D721Med (cell line): ENCODE measurements at places on chromosomes 16 and 17.

DNA sequence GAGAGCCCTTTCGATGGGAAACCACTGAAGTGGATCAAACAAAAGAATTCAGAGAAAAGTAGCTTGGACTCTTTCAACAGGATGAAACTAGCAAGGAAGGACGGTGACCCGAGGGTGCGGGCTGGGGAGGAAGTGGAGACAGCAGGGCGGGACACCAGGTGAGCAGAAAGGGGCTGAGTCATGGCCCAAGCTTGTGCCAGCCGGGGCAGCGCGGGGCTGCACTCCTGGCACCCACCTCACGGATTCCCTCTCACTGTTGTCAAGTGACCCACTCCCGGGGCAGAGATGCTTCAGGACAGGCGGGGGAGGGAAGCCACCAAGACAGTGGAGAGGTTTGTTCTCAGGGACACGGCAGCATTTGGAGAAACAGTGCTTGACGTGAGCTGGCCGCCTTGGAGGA lies 10.7 kb upstream of the RNF222 start:
- DNase-seq, result no peak

GRCh38 chr16:85026703-85027102 lies 892 bp upstream of the KIAA0513 start:
- DNase-seq, result no peak

DNA sequence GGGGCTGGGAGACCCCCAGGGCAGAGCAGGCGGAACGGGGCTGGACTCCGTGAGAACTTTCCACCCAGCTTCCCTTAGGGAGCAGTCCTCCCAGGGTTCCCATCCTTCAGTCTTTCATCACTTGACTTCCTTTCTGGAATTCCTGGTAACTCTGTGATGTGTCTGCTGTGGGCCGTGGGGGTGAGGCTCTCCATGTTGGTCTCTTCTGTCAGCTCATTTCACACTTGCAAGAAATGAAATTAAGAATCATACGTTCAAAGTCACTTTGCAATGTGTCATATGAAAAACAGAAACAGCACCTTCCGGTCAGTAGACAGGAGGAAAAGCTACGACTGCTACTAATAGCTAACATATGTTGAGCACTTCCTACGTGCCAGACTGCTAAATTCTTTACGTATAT lies 5.4 kb upstream of the BBS2 start:
- no peak for DNase-seq

- no peak for DNase-seq
Observed at GRCh38 chr17:49575679-49576087, at the start of gene NXPH3. TSS of gene NXPH3 (plus strand) at chr17:49575871. CDS start at chr17:49576220, 349 bp downstream.

- DNase-seq, result no peak
Observed at GRCh38 chr17:78706271-78706915, 75.7 kb downstream of the CYTH1 start.

- DNase-seq, result no peak
Observed at GRCh38 chr16:1466968-1467521, 7.8 kb downstream of the CLCN7 start.

DNA sequence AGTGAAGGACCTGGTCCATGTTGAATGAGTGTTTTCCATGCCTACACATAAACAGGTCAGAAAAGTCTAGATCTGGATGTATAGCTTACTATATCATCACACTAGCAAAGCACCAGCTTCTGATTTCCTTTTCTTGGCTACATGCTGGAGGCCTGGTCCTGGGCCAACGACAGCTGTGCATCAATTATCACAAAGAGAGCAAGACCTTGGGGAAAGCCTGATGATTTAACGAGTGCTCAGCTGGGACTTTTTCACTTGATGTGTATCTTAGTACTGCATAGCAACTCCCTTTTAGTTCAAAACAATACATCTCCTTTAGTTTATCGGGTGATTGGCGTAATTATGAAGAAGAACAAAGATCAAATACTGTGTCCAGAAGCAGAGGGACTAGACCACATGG lies 358.2 kb downstream of the KIF2B start:
- no peak for DNase-seq

DNA sequence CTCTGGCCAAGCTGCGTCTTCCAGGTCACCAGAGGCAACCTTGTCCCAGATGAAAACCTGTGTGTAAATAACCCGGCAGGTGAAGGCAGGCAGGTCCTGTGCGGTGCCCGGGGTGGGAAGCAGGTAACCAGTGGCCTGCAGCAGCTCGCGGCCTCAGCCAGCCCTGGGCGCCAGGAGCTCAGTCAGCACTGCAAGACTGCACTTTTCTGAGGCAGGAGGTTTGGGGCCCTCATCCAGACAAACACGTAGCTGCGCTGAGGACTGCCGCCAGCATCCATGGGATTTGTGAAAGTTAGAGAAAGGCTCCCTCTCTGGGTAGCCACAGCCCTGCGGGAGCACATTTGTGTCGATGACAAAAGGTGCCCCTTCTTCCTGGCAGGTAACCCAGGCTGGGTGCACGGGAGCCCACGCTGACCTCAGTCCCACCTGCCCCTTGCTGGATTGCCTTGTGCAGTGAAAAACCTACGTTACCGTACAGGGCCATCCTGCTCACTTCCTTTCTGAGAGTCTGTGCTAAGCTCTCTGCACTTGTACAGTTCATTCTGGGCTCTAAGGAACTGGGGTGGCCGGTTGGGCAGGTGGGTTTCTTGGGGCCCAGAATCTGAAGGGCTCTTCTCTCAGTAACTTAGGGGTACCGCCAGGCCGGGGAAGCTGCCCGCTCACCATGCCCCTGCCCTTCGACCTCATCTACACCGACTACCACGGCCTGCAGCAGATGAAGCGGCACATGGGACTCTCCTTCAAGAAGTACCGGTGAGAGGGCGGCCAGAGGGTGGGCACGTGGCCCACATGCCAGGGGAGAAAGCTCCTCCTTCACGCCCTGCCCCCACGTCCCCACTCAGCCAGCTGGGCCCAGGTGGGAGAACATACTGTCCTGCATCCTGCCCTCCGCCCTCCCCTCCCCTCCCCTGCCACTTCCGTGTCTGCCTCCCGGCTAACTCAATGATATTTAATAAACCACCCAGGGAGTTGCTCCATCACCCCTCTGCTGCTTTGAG lies 56.4 kb downstream of the MGAT5B start:
- DNase-seq, result no peak

- no peak for DNase-seq
Observed at GRCh38 chr16:85712801-85713200, 24.0 kb upstream of the GINS2 start.

- no peak for DNase-seq
Observed at GRCh38 chr17:76545918-76546555, 6.2 kb downstream of the PRCD start.

DNA sequence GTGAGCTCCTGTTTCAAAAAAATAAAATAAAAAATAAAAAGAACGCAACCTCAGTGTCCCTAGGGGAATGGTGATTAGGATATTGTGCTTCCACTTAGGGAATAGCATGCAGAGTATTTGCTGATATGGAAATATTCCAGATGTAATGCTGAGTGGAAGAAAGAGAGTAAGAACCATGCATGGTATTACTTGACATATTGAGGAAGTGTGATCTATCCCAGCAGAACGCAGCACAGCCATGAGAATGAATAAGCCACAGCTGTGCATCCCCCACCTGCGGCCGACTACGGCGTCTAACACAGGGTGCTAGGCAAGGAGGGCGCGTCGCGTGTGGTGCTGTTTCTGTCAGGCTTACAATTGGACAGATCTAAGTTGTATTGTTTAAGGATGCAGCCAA lies 49.5 kb downstream of the FOXK2 start:
- no peak for DNase-seq

DNA sequence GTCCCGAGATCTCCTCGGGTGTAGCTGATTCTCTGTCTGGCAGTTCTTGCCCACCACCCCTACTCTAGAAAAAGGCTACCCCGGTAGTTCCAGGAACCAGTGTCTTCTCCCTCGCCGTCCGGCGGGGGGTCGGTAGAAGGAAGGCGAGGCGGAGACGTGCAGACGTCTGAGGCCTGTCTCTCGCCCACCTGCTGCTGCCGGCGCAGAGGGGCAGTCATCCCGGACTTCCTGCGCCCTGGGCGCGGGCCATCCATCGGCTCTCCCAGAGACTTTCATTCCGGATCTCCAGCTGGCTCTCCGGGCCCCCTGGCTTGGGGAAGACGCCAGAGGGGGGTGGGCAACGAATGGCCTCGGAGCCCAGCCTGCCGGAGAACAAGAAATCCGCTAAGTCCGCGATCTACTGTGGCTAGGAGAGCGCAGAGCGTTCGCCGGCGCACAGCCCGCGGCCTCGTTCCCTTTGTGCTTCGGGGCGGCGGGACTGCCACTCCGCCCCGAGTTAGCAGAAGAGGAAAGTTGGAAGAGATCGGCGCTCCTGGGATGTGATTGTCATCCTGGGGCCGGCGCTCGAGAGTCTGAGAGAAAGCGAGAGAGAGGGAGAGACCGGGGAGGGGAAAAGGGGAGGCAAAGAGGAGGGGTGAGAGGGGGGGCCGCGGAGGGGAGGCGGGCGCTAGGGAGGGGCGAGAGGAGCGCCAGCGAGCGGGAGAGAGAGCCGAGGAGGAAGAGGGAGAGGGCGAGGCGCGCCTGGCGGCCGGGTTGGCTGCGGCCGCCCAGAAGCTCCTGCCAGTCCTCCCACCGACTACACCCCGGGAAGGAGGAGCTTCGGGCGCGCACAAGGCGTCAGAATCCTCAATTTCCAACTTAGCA lies at the start of gene IRX5:
IRX5 (plus strand) TSS at position 861 of the 864 bp plus-strand sequence. CDS start 334 bp downstream, outside the sequence.
- DNase-seq, result no peak

- DNase-seq, result no peak
Observed at GRCh38 chr16:89473791-89474414, 16.5 kb downstream of the ANKRD11 start.

DNA sequence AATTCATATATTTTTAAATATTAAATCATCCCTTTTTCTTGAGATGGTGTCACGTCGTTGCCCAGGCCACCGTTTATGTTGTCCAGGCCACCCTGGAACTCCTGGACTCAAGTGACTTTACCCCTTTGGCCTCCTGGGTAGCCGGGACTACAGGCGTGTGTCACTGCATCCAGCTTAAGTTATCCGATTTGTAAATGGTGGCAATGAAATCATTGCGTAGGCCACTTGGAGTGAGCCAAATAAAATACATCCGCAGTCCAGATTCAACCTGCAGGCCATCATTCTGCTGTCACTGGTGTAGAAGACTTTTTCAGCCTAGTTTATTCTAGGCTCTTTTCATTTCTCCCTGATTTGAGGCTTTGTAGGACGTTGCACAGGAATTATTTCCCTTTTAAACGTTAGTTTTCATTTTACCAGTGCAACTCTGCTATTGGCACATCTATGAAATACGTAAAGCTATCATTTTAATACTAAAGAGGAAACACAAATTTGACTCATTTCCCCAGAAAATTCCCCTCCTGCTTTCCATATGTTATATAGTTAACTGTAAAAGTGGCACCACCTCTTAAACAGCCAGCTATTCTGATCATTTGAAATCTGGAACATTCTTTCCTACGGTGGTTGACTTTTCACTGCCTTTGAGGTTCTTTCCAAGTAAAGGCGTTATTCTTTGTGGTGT lies 449.8 kb downstream of the MAF start:
- no peak for DNase-seq

DNA sequence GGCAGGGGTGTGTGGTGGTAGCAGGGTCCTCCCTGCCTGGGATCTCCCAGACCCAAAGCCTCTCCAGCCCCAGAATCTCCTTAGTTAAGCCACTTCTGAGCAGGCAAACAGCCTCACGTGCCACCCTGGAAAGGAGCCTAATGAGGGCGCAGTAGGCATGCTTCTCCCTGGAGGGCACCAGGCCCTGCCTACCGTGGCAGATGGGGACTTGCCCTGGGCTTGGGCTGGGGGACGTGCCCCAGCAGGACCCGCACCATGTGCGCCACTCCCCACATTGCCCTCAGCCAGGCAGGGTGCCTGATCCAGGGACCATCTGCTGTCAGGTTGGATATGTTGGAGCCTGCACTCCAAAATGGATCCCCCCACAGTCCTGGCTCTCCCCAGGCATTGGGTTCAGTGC lies 14.2 kb downstream of the FAM83G start:
- no peak for DNase-seq

DNA sequence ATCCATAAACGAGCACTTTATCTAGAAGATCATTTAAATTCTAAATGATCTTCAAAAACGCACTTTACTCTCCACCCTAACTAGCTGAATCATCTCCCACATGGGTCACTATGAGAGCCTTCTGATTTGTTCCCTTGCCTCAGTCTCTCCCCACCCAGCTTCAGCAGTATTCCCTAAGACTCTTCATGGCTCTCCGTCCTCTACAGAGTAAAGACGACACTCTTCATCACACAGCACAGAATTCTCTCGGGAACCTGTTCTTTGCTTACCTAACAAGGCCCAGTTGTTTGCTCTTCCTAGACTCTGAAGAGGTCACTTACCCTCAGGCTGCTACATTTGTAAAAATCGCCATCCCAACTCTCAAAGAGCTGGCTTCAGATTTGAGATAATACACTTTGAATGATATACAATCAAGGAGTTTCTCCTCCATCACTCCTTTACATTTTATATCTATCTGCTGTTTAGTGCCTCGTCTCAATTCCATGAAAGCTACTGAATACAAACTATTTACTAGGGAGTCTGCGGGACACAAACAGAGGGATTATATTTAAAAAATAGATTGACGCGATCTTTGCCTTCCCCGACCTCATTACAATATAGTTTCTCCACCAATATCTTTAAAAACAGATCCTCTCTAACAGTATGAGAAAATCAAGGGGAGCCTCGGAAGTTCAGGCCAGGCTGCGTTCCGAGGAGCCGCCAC lies 511 bp upstream of the LIG3 start:
- no peak for DNase-seq

GRCh38 chr17:17364338-17364667 lies 61.1 kb downstream of the NT5M start:
- no peak for DNase-seq

DNA sequence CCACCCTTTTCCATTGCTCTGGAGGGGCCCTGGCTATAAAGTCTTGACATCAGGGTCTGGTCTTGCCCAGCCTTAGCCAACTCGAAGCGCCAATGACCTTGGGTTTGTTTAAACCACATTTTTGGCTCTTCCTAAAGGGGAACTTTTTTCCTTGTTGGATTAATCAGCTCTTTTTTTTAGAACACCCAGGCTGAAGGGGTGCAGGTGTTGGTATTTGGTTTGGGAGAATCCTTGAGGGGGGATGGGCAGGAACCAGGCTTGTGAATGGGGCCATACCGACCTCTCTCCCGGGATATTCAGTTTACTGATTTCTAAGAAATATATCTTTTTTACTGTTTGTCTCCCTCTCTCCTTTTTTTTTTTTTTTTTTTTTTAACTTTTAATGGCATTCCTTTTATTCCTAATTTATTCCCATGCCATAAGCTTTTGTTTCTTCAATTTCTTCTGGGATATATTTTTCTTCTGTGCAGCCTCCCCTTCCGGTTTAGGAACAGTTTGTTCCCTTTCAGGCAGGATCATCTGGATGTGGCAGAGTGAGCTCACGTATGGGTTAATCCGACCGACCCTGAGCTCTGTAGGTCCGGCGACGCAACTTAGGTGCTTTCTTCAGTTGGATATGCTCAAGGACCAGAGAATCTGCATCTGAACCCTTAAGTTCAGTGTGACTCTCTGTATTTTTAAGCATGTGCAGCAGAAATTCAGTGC lies 129.5 kb downstream of the ABCC6 start:
- no peak for DNase-seq
